Liver (tissue), 10 donors: ENCODE measurements at places on chromosomes 2 and 18.

- no peak for DNase-seq
These were observed 131.0 kb upstream of the ARL5A start for GRCh38 chr2:151959238-151959637.

DNA sequence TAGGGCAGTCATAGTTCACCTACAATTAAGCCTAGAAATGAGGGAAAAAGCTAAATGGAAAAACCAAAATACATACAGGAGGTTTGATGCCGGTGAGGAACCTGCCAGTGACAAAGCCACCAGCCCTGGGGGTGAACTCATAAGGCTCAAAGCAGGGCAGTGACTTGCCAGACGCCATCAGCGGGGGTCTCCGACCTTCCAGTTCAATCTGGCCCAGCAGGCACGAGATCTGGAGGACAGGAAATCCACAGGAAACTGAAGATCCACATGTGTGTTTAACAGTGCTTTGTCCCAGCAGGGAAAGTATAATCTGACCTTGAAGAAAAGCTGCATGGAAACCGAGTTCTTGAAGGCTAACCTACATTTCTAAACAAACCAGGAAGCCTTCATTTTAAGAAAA, 60.1 kb downstream of the POLR1A start:
- DNase-seq = no peak

DNA sequence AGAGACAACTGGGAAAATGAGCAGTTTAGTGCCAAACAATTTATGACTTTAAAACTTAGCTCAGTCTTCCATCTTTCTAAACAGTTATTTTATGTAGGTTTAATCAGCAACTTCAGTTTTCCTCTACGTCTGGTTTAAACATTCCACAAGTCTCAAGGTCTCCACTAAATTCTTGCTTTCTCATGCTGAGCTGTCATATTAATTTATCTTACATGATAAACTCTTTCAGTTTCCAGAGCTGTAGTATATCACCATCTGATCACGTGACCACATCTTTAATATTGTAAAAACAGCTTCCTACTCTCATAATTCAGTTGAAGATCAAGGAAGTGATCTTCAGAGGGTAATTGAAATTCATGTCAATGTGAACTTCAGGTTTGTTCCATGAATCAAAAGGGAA, 158.6 kb downstream of the ZNF804A start:
- DNase-seq = no peak

DNA sequence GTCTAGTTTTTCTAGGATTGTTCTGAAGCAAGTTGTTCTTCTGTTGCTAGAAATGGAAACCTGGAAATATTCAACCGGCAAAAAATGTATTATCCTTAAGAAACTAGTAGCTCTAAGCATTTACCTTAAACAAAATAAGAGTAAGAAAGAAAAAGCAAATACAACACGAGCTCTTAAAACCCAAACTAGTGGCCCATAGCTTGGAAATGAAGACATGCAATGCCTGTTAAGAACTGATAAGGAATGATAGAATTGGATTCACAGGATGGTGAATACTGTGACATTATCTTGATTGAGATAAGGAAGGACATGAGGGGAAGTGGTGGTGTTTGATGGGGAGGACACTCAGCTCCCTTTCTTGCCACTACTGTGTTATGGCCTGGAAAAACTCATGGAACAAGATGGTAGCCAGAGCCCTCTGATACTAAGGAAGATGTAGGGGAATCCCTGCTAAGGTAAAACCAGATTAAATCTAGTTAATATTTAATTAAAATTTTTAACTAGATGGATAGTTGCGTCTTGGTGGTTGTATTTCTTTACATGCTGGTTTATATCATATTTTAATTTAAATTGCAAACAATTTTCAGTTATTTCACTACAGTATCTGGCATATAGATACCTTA, 193.8 kb downstream of the LPIN1 start:
- no peak for DNase-seq

DNA sequence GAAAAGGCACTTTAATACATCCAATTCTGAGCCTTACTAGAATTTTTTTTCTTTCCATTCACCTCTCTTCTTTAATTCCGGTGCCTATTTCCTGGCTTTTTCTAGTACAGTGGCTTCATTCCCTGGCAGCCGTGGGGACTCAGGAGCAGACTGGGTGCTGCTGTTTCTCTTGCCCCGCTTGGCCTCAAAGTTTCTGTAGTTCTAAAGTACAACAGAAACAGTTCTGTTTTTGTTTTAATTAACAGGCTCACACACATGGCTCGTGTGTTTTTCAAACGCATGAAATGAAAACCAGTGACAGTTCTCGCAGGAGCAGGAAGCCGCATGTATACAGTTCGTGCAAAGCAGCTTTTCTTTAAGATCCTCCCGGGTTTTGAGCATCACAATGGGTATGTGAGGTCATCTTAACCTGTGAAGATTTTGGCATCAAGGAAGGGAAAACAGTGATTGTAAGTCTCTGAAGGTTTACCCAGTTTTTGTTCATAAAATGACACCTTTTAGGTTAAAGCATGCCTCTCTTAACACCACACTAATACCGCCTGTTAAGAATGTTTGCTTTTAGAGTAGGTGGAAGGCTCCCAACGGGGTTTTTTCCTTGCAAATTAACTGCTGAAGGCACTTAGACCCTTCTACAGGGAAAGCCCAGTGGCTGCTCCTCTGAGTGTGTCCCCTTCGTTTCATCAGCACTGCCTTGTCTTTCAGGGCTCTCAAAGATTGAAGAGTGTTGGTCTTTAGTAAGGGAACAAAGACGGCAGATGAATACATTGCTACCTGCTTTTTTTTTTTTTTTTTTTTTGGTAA, 5.8 kb downstream of the FZD7 start:
- no peak for DNase-seq

GRCh38 chr2:139544186-139544851, 764.1 kb upstream of the NXPH2 start:
- DNase-seq = no peak

DNA sequence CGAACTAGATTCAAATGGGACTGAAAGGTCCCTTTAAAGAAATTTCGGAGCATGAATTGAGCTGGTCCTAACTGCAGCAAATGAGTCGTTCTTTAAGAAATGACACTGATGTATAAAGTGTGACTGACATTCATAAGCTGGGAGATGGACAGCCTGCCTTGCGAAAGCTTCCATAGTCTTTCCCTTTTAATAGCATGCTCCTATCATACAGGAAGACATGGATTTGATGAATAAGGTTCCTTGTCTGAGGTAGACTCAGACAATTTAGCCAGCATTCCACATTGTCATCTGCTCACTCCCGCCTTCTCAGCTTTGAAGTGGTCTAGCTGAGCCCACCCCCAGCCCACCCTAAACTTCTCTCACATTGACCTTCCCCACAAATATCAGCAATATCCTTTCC, 264.9 kb downstream of the TSN start:
- DNase-seq = no peak

- DNase-seq = no peak
These were observed 56.2 kb upstream of the TMEM163 start for GRCh38 chr2:134774786-134775641.

GRCh38 chr18:3761266-3761665, 311.3 kb downstream of the TGIF1 start:
- DNase-seq = no peak

DNA sequence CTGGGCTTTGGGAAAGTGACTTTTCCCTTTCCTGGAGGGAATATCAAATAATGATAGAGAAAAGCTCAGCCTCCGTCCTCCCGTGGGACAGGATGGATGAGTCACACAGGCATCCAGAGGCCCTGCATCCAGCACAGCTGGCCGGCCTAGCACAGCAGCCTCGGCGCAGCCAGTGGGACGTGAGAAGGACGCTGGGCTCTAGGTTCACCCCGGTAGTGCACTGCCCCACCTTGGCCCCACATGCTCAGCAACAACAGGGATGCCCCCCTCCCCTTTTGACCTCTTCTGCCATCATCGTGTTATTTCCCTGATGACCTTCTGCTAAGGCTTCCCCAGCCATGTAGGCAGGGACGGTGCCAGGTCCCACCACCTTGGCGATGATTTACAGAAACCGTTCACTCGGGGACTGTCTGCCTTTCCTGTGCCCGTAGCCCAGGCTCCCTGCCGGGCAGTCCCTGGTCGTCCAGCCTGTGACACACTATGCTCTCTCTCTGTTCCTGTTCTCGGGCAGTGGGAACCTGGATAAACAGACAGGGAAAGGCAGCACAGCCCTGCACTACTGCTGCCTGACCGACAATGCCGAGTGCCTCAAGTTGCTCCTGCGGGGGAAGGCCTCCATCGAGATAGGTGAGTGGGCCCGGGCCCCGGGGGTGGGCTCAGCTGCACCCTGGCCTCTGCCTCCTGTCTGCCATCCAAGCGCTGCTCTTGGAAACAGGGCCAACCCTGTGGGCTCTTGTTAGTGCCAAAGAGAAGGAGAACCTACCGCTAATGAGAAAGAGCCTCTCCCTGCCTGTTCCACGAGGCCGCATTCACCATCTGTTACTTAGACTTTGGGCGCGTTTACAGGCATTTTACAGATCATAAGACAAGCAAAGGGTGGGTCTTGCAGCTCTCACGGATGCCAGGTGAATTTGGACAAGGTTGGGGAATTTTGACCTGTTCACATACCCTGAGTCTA, 44.6 kb downstream of the ITGB1BP1 start:
- DNase-seq = no peak

- DNase-seq = no peak
These were observed 20.4 kb downstream of the FMNL2 start for GRCh38 chr2:152355409-152355831.
